ENCODE measurements at places on chromosomes 4 and X.

DNA sequence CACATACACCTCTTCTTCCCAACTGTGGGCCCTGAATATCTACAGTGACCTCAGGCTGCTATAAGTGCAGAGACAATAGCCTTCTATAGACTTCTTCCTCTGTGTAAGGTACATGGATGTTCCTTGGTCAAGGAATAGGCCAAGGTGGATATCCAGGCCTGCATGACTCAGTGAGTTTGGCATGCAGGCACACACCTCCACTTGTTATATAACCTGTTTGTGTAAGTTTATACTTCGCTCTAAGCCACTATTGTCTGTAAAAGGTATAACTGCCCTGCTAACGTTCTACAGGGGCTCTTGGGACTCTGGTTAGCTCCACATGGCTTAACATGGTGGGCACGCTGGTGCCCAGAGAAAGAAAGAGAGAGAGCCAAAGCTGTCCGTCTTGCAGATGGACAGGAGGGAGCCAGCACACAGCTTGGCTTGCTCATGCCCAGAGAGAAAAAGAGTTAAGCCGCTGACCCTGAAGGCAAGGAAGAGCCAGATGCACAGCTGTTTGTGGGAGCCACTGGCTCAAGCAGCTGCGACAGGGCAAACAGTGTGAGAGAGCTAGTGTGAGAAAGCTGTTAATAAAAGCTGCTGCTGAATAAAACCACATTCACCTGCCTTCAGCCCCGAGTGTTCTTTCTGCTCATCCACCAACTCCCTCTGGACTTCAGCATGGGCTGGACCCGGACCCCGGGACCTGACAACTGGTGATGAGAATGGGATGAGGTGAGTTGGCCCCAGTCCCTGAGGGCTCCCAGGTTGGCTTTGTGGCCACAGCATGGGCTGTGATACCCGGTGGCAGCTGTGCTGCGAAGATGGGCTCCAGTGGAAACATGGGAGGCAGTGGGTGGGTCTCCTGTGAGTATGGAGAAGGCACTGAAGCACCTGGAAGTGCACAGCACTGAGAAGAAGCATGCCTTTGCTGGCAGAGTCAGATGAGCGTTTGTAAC lies 44.5 kb upstream of the ZBTB33 start:
- DNase-seq, result no peak

- DNase-seq, result no peak
Measured at GRCh38 chr4:38119668-38120385, 159.6 kb downstream of the PTTG2 start.

DNA sequence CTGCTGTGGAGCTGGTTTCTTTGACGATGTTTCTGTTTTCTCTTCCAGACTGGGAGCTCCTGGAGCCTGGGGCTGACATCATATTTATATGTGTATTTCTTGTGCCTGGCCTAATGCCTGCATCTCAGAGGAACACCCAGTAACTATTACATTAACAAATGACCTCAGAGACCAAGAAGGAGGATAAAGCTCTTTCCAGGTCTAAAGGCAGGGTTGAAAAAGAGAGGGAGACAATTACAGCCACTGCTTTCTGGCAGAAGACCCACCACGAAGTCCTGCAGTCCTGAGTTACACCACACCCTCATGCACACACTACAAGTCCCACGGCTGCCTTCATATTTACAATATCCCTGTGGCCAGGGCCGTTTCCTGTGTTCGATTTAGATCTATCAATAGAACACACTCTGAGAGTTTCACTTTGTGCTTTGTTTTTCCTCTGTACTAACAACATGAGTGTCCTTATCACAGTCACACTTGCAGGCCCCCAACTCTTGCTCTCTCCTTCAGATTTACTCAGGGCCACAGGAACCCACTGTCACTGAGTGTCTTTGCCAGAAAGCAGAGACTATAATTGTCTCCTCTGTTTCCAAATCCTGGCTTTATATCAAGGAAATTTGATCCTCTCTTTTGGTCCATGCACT lies 535.5 kb downstream of the MID1IP1 start:
- DNase-seq, result peak; percentile 20

DNA sequence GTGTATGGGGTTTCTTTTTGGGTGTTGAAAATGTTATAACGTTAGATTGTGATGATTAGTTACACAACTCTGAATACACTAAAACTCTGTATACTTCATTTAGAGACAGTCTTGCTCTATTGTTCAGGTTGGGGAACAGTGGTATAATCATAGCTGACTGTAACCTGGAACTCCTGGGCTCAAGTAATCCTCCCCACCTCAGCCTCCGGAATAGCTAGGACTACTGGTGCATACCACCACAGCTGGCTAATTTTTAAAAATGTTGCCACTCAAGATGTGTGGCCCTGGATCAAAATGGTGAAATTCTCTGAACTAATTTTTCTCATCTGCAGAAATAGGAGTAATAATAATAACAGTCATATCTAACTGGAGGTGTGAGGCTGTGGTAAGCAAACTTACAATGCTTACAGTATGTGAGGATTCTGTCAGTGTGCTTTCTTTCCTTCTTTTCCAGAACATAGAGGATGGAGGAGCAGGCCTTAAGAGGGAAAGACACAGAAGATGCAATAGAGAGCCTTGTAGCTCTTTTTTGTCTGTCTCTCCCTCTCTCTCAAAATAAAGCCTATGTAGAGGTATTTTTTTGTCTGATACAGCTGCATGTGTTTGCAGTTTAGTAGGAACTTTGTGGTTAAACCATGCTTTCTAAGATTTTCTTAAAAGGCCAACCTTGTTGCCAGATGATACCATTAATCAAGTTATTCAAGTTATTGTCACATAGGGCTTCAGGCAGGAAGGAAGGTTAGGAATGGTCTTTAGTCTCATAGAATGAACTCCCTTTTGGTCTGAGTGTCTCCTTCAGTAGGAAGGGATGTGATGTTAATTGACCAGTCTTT lies 7.5 kb downstream of the ADD1 start:
- DNase-seq, result no peak

DNA sequence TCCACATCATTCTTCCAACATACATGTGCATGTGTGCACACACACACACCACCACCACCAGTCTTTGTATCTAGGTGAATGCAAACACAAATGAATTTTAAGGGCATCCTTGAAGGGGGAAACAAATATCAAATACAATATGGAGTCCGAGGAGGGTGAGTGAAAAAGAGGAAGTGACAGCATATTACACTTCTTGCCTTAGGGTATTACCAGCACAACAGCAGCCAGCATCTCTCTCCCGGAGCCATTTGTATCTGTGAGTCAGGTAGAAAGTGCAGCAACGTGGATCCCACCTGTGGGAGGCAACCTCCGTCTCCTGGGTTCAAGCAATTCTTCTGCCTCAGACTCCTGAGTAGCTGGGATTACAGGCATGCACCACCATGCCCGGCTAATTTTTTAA lies 483.2 kb downstream of the SMARCA1 start:
- DNase-seq, result no peak

DNA sequence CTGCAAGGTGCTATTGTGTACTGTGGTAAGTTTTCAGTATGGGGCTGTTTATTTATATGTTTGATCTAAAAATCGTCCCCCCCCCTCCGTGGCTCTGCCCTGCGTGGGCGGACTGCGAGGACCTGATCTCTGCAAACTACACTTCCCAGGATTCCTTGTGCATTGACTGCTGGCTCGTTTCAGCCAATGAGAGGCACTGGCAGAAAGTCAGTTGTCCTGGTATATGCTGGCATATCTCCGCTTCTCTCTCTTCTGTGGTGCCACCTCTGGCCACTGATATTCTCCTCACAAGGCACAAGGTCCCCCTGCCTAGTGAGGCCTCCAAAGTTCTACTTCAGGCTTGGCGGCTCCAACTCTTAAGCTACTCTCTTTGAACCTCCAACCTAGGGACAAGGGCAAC lies 168.8 kb upstream of the ZFP42 start:
- no peak for DNase-seq

DNA sequence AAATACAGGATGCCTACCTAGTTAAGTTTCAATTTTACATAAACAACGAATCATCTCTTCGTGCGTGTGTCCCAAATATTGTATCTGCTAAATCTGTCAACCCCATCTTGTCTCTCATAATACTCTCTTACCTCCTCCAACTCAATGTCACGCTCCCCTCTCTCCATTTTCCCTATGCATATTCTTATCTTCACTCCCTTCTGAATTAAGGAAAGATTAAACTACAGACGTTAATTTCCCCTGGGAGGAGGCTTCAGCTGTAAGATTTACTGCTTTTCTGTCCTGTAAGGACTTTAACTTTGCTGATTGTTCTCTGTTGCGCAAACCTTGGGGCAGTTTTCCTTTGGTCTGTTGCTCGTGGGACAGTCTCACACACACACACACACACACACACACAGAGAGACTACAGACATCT lies 455 bp upstream of the ABCB7 start:
- no peak for DNase-seq

GRCh38 chr4:41542526-41543275 lies 4.7 kb downstream of the LIMCH1 start:
- DNase-seq, result no peak

- no peak for DNase-seq
Measured at GRCh38 chrX:17812763-17813162, 48.3 kb downstream of the RAI2 start.

DNA sequence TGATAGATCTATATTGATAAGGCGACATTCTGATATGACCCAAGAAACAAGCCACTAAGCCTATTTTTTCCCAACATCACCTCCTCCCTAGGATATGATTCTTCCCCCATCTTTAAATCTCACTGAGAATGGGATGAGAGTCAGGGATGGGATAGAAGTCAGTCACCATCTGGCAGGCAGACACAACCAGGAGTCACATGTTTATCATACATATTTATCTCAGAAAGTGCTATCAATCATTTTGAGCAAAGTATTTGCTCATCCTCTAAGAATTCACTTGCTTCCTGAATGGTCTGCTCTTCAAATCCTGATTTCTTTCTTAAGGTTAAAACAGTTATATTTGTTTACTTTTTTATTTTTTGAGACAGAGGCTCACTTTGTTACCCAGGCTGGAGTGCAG lies 20.3 kb downstream of the DNAAF6 start:
- DNase-seq, result no peak

DNA sequence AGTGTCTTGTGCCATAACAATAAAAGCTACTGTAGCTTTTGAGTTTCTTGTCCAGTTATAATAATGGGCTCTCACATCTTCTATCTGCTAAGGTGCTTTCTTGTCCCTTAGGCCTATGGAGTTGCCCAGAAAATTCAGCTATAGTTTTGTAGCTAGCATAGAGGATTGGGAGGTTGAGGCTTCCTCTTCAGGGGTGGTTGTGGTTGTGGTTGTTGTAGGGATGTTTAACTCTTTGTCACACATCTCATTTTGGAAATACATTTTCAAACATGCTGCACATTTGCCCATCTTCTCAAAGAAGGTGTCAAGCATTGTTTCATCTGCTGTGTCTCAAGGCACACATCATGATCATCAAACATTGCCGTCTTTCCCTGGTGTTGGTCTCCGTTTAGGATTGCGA lies 65.0 kb downstream of the ATXN3L start:
- no peak for DNase-seq

- no peak for DNase-seq
Measured at GRCh38 chr4:127249066-127249766, 383.5 kb upstream of the INTU start.

GRCh38 chr4:67344594-67345380 lies 200.5 kb downstream of the CENPC start:
- no peak for DNase-seq

- no peak for DNase-seq
Measured at GRCh38 chrX:152641996-152642395, 4.3 kb downstream of the GABRQ start.

DNA sequence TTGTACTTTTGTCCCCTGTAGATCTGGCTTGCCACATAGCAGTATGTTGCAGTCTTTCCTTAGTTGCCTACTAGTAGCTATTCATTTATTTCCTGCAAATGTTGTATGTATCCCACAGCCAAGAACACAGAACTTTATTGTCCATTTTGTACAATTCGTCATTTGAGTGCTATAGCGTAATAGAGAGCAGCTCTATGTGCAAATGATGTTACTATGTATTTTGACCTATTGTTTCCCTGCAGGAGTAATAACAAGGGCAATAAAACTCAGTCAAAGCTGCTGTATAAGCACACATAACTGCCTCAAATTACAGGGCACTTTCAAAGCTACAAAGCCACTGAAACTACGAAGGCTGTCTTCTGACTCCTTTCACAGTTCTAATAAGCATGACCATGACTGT lies 48.1 kb downstream of the NRK start:
- DNase-seq, result no peak

GRCh38 chr4:125184116-125184515 lies 130.6 kb upstream of the FAT4 start:
- no peak for DNase-seq

GRCh38 chr4:118741301-118741855 lies 56.2 kb downstream of the METTL14 start:
- no peak for DNase-seq

DNA sequence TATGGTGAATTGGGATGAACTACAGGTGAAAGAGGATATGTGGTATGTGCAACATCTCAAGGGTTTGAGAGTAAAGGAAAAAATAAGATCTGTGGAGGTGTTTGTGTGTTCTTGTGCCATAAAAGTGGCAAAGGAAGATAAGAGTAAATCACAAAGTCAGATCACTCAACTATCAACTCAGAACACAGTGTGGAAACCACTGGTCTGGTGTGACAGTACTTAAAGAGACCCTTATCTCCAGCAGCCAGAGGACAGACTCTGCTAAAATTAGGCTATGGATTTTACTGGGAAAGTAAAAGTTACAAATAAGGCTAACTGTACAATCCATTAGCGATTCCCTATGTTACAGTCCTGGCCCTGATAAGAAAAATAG lies 54.0 kb upstream of the PRDM8 start:
- DNase-seq, result no peak

GRCh38 chr4:143559757-143560147 lies 46.2 kb downstream of the SMARCA5 start:
- peak; percentile 33 for DNase-seq

DNA sequence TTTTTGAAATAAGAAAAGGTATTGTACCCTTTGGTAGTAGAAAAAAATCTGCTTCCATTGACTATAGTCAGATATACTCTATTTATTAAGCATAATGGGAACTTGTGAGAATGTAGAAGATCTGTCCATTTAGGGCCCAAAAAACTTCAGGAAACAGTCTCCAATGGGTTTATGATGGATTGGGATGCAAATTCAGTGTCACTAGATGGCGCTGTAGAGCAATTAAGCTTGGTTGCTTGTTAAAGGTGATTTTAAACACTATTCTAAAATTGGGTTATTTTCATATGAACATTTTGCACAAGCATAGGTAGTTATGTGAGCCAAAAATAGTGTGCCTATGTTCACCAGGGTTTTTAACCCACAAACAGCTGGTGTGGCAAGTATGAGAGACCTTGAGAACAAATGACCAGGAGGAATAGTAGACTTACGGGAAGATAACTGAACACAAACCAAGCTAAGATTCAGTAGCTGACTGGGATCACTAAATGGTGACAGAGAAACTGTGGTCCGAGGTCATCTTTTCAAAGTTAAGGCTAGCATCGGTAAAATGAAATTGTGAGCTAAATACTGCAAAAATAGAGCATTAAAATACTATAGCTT lies 80.3 kb upstream of the LSM6 start:
- no peak for DNase-seq

- no peak for DNase-seq
Measured at GRCh38 chr4:25031077-25031621, 403 bp upstream of the LGI2 start.

GRCh38 chr4:78880874-78881492 lies 58.3 kb downstream of the PAQR3 start:
- no peak for DNase-seq

Measured in activated naive CD4-positive, alpha-beta T cell treated with Interleukin-2 at 50 U/mL for 16 hours (primary cell).